ENCODE measurements at places on chromosomes 11 and 22.

DNA sequence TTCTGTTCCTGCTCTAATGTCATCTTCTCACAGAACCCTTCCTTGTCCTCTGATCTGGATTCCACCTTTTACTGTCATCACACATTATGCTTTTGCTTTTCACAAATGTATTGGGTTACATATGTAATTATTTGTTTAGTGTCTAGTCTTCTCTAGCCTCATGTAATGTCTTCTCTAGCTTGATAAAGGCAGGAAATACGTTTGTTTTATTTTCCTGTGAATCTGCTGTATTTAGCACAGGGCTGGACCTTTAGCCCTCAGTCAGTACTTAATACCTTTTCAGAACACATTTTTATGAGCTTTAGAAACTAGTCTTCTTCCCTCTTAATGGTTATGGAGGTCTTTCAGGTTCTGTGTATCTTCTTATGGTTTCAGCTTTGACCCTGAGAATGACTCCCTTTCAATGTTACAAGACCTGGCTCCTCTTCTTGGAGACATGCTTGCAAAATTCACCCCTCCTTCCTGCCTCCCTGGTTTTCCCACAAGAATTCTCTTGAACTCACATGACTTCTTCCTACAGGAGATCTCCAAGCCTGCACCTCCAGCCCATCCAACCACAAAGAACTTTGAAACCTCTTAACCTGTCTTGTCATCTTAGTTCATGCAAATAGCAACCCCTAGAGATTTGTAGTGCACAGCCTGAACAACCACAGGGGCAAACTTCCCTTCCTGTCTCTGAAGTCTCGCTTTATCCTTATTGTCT lies 132.7 kb upstream of the DDI1 start:
- DNase-seq, result no peak

DNA sequence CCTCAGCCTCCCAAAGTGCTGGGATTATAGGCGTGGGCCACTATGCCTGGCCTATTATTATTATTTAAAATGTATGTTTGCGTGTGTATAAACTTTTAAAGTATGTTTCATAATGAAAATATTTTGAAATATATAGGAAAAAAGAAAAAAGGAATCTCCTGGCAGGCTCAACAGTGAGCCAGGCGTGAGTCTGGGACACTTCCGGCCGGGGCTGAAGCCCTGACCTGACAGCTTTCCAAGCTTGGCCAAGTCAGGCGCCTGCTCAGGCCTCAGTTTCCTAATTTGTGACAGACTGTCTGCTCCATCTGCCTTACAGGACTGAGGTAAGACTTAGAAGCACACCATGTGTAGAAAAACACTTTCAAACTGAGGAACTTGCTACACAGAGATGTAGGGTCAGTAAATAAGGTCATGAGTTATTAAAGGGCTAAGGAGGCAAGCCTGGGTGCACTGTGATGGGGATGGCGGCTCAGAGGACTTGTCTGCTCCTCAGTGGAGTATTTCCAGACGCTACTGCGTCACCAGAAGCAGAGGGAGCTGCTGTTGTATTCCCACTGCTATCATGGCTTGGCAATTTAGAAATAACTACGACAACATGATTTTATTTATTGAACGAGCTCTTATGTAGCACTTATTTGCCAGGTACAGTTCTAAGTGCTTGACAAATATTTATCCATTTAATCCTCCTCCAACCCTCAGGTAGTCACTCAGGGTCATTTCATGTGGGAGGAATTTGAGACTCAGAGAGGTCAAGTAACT lies 100.1 kb downstream of the PRR5L start:
- no peak for DNase-seq

DNA sequence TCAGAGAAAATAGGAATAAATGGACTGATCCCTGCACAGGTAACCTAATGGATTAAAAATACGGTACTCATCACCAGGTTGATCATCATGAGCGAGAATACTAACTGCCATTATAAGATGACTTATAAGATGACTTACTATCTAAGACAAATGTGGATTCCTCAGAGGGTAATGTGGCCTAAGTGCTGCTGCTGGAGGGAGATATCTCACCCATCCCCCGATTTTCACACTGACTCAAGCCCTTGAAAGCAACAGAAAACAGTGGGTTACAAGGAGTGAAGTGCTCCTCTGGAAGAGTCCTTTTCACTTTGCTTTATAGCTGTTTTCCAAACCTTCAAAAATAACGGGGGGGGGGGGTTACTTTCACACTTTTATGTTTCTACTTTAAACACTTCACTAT lies 920 bp downstream of the TMEM218 start:
- no peak for DNase-seq

DNA sequence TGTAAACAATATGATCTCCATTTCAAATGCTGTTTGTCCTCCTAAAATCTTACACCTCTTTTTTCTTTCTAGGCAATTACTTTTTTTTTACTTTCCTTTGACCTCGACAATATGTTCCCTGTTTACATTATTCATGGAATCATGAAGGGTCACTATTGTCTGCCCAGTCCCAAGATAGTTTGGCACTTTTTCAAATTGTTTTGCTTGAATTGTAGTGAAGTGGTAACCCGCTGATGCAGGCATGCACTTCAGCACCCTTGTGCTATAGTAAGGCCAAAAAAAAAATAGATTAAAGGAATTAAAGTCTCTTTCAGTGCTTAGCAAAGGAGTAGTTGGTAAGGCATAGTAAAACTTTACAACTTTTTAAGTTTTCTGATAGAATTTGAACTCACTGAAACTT lies 90.9 kb downstream of the PAX6 start:
- no peak for DNase-seq

DNA sequence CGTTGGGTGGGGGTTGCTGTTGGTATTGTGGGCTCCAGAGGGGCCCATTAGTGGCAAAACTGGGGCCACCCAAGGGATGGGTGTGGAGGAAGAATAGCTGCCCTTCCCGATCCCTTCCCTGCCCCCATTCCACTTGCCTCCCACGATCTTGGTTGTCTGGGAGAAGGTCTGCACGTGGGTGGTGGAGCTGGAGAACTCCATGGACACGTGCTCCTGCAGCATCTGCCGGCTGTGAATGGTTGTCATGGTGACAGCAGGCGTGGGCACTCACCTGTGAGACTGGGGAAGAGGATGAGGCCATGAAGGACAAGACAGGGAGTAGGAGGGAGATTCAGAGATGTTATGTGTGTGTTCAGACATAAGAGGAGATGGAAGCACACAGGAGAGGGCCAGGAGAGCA lies 2.0 kb downstream of the IGSF22 start:
- DNase-seq, result peak; percentile 59

DNA sequence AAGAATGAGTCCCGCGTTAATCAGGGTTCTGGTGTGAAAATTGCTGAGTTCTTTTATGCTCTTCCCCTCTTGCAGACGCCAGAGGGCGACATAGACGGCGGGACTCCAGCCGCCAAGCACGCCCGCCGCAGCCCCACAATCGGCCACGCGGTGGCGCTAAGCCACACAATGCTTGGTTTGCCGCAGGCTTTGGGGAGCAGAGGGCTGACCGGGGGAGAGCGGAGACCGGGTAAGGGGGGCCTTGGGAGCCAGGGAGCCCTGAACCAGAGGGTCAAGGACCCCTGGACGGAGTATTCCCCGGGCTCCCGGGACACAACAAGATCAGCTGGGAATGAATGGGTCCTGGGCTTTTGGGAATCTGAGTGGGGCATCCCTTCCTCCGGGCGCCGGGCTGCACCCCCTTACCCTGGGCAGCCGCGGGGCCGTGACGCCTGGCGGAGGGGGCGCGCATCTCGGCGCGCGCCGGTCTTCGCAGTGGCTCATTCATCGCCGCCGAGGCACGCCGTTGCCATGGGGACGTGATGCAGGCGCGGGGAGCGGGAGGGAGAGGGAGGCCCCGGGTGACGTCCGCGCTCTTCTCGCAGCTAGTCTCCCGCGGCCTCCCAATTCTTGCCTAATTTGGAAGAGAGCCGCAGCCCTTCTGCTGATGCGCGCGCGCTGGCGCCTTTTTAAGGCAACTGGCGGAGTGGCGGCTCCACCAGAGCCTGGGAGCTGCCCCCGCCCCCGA lies 12.2 kb upstream of the NPAS4 start:
- peak; percentile 94 for DNase-seq

DNA sequence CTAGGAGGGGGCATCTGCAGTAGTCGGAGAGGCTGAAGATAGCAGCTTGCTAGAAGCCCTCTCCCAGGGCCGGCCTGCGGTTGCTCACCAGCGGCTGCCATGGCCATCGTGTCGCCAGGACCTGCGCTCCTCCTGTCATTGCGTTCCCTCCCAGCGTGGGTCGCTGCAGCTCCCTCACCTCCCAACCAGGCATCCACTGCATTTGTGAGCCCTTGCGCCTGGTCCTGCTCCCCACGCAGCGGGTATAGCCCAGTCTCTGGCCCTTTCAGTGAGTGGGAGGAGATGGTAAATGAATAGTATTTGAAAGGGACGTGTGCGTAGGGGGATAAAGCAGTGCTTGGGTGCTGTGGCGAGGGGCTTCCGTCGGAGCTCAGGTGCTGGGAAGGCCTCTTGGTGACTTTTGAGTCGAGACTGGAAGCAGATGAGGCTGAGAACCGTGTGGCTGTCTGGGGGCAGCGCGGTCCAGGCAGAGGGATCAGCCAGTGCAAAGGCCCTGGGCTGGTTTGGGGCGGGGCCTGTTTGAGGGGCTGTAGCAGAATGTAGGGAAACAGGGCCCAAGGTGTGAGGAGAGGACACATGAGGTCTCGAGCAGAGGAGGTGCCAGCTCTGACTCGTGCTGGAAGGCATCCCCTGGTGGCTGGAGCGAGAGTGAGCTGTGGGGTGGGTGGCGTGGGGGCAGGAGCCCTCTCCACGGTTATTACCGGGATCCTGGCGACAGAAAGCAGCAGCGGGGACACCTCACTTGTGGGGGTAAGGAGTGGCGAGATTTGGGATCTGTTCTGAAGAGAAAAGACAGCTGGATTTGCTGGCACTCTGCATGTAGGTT lies 39.3 kb downstream of the LRP5 start:
- DNase-seq, result no peak

GRCh38 chr11:80868831-80869230 lies 1428.0 kb upstream of the TENM4 start:
- DNase-seq, result no peak

GRCh38 chr11:22670830-22671229 lies 4.4 kb downstream of the GAS2 start:
- DNase-seq, result no peak

- no peak for DNase-seq
Observed at GRCh38 chr11:120281143-120281795, 41.3 kb downstream of the POU2F3 start.

Measured in NCI-H146 (cell line).